ENCODE measurements at places on chromosomes 7 and 10.

- no peak for DNase-seq
These were observed 765.6 kb upstream of the GHITM start for GRCh38 chr10:83373671-83374070.

GRCh38 chr10:97074256-97075145 lies 111.3 kb downstream of the SLIT1 start:
- no peak for DNase-seq

- DNase-seq, result no peak
These were observed 600 bp upstream of the LGI1 start for GRCh38 chr10:93757136-93757535.

- DNase-seq, result no peak
These were observed 22.8 kb downstream of the SLC39A12 start for GRCh38 chr10:17974505-17974904.

DNA sequence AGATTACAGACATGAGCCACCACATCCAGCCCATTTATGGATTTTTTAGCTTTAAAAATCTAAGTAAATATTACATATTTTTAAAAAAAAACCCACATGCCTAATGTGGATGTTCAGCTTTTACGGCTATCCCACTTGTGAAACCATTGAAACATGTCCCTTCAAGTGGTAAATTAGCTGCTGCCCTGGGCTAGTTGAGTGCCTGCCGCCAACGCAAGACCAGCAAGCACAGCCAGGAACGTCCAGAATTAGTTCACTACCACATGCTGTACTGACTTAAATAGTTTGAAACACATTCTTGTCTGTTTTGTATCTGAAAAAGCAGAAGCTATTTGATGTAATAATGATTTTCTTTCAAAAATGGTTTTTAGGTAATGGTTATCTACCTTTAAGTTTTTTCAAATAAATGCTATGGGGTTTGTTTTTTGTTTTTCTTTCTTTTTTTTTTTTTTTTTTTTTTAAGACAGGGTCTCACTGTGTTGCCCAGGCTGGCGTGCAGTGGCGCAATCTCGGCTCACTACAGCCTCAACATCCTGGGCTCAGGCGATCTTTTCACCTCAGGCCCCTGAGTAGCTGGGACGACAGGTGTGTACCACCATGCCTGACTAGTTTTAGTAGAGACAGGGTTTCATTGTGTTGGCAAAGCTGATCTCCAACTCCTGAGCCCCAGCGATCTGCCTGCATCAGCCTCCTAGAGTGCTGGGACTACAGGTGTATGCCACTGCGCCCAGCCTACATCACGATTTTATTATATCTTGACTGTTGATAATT lies 57.0 kb downstream of the KLRG2 start:
- no peak for DNase-seq

Measured in activated naive CD4-positive, alpha-beta T cell treated with Interleukin-2 at 50 U/mL for 16 hours (primary cell).